ENCODE measurements at places on chromosomes 7 and 10. TPM values are rescaled to one million over a fixed set of nuclear protein-coding genes. Genes with fewer than 3 reads are reported as not detected.

DNA sequence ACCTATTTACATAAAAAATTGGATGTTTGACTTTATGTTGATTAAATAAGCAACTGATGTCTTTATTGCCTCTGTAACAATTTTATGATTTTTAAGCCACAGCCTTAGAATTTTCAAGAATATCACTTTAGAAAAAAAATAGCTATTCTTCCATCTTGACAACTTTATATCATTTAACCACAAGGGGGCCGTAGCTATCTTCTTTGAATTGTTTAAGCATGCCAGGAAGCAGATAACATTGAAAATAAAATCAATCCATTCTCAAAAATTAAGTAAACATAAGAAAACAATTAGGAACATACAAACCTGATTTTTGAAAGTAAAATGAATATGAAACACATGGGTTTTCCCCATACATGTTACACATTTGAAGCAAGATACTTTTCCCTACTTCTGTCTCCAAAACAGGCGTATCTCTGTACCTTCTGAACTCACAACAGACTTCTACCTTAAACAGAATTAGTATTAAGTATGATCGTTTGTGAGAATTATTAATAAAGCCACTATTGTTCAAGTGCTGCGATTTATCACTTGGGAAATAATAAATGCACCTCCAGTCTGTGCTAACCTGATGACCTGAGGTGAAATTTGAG is 209.0 kb downstream of the CACNA2D1 start:
- no peak for DNase-seq

GRCh38 chr7:18975276-18975675 is 142.2 kb downstream of the TWIST1 start:
- DNase-seq: no peak

Gene NEUROD6
- not detected for total RNA-seq

DNA sequence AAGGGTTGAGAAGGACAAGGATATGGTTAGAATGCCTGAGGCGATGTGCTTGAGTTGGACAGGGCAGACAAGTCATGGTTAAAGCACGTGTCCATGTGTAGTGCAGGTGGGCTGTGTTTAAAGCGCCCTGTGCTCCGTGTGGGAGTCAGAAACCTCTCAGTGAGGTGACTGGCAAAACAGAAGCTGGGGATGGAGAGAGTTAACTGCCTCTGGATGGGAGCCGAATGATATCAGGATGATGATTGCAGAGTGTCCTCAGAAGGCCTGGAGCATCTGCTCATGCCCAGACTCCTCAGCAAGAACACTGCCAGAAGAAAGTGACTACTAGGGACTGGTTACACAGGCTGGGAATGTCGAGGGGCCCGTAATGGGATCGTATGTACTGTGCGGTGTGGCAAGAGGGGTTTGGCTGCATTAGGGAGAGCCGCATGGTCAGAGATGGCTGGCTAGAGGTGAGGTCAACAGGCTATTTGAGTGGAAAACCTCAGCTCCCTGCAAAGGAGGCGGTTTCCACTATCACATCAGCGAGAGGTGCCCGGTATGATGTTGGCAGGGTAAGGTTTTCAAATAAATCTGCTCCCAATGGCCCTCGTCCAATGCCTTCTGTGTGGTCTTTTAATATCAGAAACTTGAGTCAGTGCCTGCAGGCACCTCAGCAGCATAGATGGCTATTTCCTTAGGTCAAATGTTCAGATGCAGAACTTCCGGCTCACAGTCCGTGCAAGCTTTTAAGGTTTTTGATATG is 26.1 kb upstream of the MRC1 start:
- no peak for DNase-seq

- peak; percentile 63 for DNase-seq
Observed at GRCh38 chr7:6705959-6706665, 635 bp downstream of the ZNF12 start.

Gene PLEKHA8
- 17.1 TPM for total RNA-seq

- no peak for DNase-seq
Observed at GRCh38 chr7:11910253-11910652, 78.3 kb upstream of the THSD7A start.

GRCh38 chr10:28381903-28382347 is 79.1 kb upstream of the MPP7 start:
- DNase-seq: peak; percentile 90

DNA sequence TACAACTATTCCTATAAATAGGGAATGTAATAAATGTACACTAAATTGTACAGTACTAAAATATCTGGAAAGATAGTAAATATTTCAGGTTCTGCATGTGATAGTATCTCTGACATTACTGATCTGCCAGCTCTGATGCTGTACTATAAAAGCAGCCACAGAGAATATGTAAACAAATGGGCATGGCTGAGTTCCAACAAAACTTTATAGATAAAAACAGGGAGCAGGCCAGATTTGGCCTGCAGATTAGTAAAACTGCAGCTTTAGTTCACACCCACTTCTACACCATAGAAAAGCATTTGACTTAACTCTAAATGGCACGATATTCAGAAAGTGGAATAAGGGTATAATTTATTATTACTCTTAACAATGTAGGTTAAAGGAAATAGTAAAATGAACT is 18.8 kb upstream of the TLL2 start:
- DNase-seq: no peak

GRCh38 chr7:44681645-44682044 is 67.0 kb upstream of the ZMIZ2 start:
- no peak for DNase-seq

Gene MOGAT3
- total RNA-seq: not detected

Measured in natural killer cell treated with Interleukin-12 subunit alpha and Interleukin-12 subunit beta and Interleukin-15 and Interleukin-18, amount 100 ng/mL, for 72 hours (primary cell).